Spleen (tissue), 13 donors: ENCODE measurements at places on chromosomes 7 and 10. TPM values are rescaled to one million over a fixed set of nuclear protein-coding genes. Genes with fewer than 3 reads are reported as not detected.

CPA2 gene
- 0.13 TPM for polyA plus RNA-seq

RPP38 gene
- polyA plus RNA-seq: 24.2 TPM

ASB13 gene
- polyA plus RNA-seq: 25.4 TPM

DNA sequence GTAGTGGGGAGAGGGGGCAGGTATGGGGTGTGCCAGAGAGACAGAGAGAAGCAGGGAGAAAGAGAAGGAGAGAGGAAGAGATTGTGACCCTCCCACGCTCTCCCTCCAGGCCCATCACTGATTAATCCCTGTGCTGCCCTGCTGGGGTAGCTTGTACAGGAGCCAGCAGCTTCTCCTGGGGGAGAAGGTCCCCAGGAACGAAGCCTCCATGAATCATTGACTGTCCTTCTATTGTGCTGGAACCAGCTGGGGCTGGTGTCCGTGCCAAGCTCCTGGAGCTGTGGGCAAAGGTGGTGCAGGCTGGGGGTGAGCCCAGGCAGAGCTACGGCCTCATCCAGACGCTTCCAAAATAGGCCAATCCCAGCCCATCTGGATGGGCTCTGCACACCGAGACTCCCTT, 20.9 kb downstream of the AQP1 start:
- no peak for DNase-seq

DNA sequence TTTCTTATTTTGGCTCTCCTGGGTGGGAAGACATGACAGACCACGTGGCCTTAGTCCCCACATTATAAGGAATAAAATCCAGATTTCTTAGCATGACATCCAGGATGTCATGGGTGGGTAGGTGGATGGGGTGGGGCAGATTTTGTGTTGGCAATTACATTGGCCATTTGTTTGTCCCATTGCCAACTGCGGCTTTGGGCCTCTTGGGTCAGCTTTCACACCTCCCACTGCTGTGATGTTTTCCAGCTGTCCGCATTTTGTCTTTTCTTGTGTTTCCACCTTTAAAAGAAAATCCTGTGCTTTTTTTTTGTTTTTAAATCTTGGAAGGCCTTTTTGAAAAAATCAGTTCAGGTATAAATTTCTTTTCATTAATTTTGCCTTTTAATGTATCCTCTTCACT, 237.0 kb downstream of the SDK1 start:
- no peak for DNase-seq

GRCh38 chr7:78635026-78635793, 818.3 kb downstream of the MAGI2 start:
- no peak for DNase-seq

DNA sequence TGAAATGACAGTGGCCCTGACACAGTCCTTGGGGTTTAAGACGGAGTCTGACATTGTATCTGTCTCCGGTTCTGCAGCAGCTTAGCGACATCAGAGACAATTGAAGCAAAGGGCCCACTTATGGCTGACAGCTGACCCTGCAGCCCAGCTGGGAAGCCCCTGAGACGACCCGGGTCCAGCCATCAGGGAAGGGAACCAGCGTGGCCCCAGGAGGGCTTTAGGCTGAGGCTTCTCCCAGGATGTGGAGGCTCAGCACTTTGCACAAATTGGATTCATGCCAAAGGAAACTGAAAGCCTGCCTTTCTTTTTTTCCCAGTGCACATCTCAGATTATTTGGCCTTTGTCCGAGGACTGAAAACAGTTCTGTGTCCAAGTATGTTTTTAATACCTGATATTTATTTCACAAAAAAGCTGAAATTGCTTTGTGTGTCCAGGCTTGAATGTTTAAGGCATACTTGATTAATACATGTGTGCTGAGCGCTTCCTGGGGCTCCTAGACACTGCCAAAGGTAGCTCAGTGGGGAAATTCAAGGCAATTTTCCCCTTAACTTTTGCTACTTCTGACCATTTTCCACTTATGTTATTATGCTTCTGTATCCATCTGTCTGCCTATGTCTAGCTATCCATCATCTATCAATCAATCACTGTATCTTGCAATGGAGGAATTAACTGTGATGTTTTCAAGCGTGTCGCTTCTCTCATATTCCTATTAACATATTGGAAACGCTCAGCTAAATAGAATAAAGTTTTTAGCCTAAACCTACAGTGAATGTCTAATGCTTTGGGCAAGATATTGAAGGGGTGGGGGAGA, 34.8 kb downstream of the KLF6 start:
- no peak for DNase-seq

DNA sequence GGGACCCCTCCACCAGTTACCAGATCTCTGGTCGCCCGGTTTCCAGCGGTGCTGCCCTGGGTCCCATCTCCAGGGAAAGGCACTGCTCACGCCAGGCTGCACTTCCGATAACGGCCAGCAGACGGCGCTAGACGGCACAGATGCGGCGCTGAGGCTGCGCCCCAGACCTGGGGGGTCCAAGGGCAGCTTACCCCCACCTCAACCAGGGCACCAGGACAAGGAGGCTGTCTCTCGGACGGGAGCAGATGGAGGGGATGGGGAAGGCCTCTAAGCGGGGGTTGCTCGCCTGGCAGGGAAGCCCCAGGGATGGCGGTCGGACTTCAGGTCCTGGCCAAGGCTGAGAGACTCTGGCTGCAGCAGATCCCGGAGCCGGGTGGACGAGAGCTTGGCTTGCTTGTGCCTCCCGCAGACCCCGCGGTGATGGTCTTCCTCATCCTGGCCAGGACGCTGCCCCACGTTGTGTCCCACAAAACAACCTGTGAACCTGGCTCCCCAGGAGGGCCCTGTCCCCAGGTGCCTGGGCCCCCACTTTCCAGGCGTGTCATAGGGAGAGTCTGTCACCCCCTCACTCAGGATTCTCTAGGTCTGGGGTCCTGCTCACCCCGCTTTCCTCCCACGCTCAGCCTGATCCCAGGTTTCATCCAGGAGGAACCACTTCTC, 23.9 kb upstream of the ZNF716 start:
- DNase-seq: no peak
